ENCODE measurements at places on chromosomes 3 and 15. TPM values are rescaled to one million over a fixed set of nuclear protein-coding genes. Genes with fewer than 3 reads are reported as not detected.

DNA sequence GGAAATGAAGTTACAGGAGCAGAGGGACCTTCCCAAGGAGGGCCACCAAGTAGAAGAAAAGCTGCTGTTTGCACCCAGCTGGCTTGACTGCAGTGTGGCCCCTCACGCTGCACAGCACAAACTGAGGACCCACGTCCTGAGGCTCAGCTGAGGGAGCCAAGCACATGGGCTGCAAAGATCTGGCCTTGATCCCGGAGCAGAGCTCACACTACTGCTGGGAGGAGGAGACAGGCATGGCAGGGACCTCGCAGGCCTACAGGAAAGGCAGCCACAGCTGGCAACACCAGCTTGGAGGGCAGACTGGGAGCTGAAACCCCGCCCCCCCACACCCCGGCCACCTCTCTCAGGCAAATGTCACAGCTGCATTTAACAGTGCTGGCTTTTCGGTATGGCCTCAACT, 39.7 kb downstream of the KLHL25 start:
- no peak for DNase-seq

DNA sequence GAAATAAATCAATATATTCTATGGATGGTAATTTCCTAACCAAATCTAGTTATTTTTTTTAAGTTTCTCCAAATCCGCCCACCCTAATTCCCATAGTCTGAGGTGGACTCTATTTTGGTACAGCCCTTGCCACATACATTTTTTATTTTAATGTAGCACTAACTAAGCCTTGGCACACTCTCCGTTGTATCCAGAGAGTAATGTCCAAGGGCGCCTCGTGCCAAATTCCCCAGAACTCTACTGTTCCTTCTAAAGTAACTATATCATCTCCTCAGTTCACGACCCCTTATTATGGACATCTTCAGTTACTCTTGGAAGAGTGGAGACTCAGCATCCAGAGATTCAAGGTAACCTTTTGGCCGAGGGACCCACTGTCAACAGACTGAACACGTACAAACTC, 1.3 kb downstream of the VGLL3 start:
- DNase-seq = no peak

DNA sequence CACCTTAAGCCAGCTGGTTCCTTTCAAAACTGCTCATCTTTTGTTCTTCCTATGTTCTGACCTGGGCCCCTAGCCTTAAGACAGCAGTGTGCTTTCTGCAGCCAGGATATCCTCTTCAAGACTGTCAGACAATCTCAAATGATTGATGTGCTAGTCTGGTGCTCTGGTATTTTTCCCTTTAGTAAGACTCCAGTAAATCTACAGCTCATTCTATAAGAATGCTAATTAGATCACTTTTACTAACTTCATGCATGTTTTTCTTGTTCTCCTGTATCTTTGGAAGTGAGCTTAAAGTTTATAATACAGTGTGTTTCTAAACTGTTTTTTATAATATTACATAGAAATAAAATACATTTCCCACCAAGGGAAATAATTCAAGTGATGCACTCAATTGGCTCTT, 220.9 kb upstream of the NANOGP8 start:
- no peak for DNase-seq

DNA sequence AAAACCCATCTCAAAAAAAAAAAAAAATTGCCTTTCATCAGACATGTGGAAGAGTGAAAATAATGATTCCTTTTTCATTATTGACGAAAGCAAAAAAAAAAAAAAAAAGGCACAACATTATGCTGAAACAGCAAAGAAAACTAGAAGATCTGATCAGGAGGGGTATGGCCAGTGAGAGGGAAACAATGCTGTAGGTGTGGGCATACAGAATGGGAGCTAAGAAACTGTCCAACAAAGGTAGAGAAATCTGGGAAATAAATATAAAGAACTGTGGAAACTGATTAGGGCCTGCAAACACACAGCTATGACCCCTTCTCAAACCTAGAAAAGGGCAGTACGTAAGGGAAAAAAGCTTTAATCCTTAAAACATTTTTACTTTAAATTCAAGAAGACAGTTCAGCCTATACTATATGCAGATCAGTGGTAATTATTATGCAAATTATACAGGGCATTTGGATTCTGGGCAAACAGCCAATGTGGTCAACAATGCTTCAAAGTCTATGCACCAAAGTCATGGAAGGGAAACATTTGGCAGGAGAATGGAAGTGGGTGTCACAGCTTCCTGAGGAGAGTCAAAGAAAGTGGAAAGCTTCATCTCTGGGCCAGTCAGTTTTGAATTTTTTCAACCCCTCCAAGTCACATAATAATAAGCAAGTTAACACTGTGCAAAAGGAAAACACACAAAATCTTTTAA, 68.3 kb upstream of the SLC12A8 start:
- peak; percentile 94 for DNase-seq

GRCh38 chr3:5663601-5664000, 476.1 kb downstream of the EDEM1 start:
- DNase-seq = no peak

- peak; percentile 48 for DNase-seq
Observed at GRCh38 chr3:138434276-138434874, at the start of gene ESYT3. Gene ESYT3 (plus strand): TSS chr3:138434616. CDS start chr3:138434799, 183 bp downstream.

DNA sequence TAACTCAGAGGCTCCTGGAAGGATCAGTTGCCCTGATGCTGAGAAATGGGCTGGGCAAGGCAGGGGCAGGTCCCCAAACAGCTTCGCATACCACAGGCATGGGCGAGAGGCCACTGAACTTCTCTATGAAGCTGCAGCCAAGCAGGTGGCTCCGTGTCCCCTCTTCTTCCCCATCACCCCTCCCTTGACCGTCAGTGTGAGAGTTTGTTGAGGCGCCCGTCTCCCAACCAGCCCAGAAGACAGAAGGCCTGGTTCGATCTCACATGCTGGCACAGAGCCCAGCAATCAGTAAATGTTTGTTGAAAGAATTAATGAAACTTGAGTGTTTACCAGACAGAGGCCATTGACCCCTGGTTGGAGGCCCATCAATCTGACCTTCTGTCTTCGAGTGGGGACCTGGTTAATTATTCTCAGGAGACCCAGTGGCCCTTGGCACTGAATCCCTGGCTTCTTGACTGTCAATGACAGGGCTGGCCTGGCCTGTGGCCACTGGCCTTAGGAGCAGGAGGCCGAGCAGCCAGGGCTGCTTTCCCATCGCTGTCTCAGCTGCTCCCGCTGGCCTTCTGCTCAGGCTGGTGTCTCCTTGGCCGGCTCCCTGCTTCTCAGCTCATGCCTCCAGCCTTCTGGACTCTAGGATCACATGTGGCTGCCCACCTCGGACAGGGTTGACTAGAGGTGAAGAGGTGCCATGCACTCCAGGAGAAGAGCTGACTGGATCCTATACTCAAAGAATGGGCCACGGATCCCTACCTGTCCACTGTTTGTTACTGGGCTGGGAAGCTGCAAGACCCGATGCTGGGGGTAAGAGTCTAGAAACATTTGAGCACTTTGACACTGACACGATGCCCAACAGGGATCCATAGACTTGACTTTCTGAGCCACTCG, 113.4 kb downstream of the ASB7 start:
- DNase-seq = no peak

DNA sequence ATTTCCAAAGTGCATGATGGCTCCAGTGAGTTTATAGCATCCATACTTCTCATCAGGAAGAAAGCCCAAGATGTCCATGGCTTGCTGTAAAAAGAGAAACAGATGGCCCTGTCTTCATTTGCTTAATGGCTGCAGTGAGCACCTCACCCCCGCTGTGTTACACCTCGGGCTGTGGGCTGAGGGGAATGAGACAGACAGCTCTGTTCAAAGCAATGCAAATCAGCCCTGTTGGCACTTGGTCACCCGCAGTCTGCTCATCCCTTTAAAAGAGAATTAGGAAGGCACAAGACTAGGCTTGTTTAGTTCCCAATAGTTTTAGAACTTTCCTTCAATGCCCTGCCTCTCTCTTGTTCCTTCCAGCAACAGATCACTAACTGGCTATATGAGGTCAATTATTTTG, 25.2 kb downstream of the MYH15 start:
- DNase-seq = peak; percentile 71

- DNase-seq = peak; percentile 65
Observed at GRCh38 chr3:130839813-130840212, 54.1 kb upstream of the ATP2C1 start.

- DNase-seq = no peak
Observed at GRCh38 chr15:51111061-51111460, 16.4 kb upstream of the TNFAIP8L3 start.

- peak; percentile 79 for DNase-seq
Observed at GRCh38 chr15:29822100-29822683, at the start of gene TJP1. Gene TJP1 (minus strand): TSS chr15:29822468. CDS start chr15:29822028, 440 bp downstream.

DNA sequence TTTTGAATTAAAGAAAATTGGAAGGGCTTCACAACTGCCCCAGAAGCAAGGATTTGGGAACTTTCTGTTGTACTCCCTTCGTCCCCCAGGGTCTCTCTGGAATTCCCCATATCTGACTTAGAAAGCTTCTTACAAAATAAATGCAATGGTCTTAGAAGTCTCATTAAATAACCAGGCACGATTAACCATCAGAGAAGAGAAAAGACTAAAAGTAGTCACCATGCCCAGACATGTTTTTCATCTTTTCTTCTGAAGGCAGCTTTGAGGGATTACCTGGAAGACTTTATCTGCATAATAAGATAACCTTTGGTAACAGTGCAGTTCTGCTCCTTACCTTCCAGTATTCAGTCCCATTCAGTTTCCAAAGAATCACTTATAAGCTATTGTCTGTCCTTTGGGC, 135.9 kb downstream of the PTPRG start:
- DNase-seq = no peak

DNA sequence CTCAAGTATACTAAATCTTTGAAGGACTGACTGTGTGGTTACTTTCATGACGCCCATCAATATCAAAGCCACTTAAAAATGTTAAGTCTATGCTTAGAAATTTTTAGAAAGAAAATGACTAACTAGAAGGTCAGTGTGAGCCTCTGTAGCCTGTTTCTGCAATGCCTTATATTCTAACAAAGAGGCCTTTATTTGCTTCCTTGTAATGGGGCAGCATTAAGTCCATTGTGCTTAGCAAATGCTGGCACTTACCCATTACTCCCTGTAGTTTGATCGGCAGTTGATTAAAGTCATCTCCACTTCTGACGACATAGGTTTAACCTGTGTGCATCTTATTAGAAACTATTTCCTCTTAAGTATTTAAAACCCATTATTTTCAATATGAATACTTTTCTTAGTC, 91.6 kb upstream of the FAM98B start:
- DNase-seq = no peak

- DNase-seq = no peak
Observed at GRCh38 chr3:71974786-71975185, 189.8 kb upstream of the PROK2 start.

The DET1 gene
- 5.9 TPM for polyA plus RNA-seq

The CELSR3 gene
- 23.1 TPM for polyA plus RNA-seq

The ENTPD3 gene
- 2.6 TPM for polyA plus RNA-seq

The ISL2 gene
- 4.7 TPM for polyA plus RNA-seq

The RLBP1 gene
- polyA plus RNA-seq = 1.1 TPM

The ADCY5 gene
- polyA plus RNA-seq = 14.5 TPM

The TM6SF1 gene
- polyA plus RNA-seq = 2.7 TPM

The TUSC7 gene
- polyA plus RNA-seq = not detected

Measured in brain (organoid and tissue), 16 donors.